Stimulated activated CD4-positive, alpha-beta T cell treated with anti-CD3 and anti-CD28 coated beads, Interleukin-4, amount 100 ng/mL, for 24 hours (primary cell): ENCODE measurements at places on chromosomes 12 and 14.

DNA sequence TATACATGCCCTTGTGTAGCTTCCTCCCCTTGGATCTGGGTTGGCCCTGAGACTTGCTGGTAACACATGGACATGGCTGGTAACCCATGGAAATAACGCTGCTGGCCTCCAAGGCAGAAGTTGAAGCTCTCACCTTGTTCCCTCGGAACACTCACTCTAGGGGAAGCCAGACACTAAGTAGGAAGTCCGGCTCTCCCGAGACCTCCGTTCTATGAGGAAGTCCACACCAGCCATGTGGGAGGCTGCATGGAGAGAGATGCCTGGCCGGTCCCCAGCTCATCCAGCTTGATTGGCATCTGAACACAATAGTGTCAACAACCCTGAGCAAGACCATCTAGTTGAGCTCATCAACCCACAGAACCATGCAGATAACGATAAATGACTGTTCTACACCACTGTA, 39.7 kb upstream of the VRK1 start:
- no peak for DNase-seq

DNA sequence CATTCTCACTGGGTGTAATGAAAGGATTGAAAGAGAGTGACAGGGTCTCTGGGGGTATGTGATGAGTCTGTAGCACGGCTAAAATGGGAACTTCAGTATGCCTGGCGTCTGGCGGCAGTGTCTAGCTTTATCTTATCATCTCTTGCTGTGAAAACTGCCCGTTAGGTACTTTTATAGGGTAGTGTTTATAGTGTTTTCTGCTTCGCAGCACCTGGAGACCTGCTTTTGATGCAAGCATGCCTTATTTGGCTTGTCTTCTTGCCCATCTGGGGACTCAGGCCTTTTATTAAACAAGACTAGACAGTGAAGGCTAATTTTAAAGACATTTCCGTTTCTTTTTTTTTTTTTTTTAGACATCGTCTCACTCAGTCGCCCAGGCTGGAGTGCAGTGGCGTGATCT, 36.3 kb upstream of the ALDH2 start:
- no peak for DNase-seq

DNA sequence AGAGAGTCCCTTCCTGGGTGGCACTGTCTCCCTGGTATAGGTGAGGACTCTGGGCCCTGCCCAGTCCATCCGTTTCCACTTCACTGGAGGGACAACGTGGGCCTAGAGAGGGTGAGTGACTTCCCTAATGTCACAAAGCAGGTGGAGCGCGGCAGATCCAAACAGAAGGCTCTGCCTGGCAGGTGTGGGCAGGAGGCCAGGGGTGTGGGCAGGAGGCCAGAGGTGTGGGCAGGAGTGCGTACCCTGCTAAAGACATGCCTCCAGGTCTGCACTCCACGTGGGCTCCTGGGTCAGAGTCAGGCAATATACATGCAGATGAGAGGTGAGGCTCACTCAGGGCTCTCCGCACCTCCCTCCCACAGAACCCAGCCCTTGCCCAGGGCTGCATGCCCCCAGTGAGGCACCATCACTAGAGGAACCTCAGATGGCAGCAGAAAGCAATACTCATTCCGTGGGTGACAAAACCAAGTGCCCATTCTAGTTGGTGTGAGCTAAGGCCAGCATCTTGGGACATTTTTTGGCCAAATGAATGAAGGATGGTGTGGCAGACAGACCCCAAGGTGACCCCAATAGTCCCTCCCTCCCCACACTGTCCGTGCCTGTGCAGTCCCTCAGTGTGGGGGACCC, 271.6 kb upstream of the RTL1 start:
- no peak for DNase-seq

GRCh38 chr12:42118136-42118879, 26.4 kb downstream of the GXYLT1 start:
- DNase-seq: no peak

- no peak for DNase-seq
These were observed 1345.6 kb downstream of the FSCB start for GRCh38 chr14:43161477-43161876.
